ENCODE measurements at places on chromosomes 3 and 15. TPM values are rescaled to one million over a fixed set of nuclear protein-coding genes. Genes with fewer than 3 reads are reported as not detected.
A peak's percentile ranks its signal among the peaks of the same experiment; 100 is the strongest.

DNA sequence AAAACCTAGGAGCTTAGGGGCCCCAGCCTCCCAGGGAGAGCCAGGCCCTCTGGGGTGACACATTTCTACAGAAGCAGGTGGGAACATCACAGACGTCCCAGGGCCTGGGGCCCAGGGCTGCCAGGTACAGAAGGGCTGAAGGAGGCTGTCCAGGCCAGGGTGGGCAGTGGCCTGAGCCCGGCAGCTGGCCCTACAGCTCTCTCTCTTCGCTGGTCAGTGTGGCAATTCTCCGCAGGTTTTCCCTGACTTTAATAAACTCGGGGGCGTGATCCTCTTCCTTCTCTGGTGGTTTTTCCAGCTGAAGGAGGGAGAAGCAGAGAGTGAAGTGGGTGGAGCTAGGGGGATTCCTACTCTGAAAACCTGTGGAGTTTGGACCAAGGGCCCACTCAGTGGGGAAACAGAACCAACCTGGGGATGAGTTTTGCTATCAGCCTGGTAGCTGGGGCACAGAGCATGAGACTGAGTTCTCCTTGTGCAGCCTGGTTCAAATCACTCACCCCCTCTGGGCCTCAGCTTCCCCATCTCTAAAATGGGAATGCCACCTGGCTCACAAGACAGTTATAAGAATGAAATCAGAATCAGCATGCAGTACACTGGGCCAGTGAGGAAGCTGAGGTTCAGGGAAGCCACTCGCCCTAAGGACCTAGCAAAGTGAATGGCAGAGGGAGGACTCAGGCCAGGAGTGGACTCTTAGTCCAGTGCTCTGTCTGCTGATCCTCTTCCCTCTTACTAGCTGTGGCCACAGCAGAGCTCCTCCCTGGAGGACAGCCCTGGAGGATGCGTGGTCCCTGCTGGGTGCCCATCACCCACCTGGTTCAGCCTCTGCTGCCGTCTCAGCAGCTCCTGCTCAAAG is 10.6 kb downstream of the FAM107A start:
- peaks cover 13% of the 10 kb centered on the region for H3K4me1 ChIP-seq
- no peak for DNase-seq
- H3K4me3 ChIP-seq: no peak overlapping the region
- H3K27me3 ChIP-seq: no peaks in the 10 kb centered on the region
- no peak overlapping the region for H3K27ac ChIP-seq

DNA sequence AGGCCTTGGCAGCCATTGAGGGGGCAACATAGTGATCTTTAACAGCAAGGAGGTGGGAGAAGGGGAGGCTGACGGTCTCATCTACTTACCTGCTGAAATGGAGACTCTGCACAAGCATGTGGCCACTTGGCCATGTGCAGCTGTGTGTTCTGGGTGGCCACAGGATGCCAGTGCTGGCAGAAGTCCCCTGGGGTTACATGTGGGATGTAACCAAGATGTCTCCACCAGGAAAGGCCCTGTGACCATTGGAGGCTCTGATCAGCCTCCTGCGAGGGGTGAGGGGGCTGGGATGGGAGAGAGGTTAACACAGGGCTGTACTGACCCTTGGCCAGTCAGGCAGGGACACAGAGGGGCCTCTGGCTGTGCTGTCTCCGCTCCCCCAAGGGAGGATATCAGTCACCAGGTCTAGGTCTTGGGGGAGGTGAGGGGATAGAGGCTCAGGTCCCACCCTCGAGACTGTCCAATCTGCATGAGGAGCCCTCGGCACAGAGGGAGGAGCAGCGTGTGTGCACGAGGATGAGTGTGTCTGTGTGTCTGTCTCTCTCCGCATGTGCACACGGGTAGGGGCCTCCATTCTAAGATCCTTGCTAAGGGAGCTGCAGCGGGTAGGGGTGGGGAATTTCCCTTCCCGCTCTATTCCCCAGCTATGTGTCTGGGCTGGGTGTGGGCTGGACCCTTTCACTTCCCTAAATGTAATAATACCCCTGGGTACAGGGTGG is 19.5 kb downstream of the PRKCD start:
- H3K4me1 ChIP-seq: peaks cover 6% of the 10 kb centered on the region
- H3K36me3 ChIP-seq: no peaks in the 10 kb centered on the region
- no peak overlapping the region for H3K27ac ChIP-seq
- no peak for DNase-seq

Gene HPS3
- 32.3 TPM for total RNA-seq

DNA sequence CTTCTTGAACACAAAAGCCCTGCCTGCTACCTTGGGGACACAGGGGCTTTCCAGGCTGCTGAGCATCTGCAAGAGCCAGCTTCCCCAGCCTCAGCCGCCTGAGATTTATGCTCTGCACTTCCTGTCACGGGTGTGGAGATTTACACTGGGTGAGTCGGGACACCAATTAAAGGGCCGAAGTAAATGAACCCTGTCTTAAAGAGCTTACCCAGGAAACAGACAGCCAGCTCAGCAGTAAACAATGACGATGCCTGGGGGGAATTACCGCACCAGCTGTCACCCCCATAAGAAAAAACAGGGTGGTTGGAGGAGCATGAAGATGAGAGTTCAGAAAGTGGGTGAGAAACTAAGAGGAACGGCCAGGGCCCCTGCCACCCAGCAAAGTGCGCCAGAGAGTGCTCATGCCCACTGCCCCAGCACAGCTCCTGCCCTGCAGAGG is 37.5 kb upstream of the IQSEC1 start:
- DNase-seq: peak; percentile 60
- H3K36me3 ChIP-seq: no peaks in the 10 kb centered on the region
- H3K4me1 ChIP-seq: peaks cover 8% of the 10 kb centered on the region
- no peak overlapping the region for H3K27ac ChIP-seq
- H3K4me3 ChIP-seq: no peak overlapping the region
- H3K27me3 ChIP-seq: no peaks in the 10 kb centered on the region

GRCh38 chr3:172181932-172182586 is 142.7 kb downstream of the FNDC3B start:
- no peak overlapping the region for H3K27ac ChIP-seq
- no peak overlapping the region for H3K4me3 ChIP-seq
- DNase-seq: no peak
- H3K36me3 ChIP-seq: no peaks in the 10 kb centered on the region

GRCh38 chr15:51401872-51402517 is 60.5 kb downstream of the GLDN start:
- H3K27ac ChIP-seq: no peak overlapping the region
- H3K36me3 ChIP-seq: no peaks in the 10 kb centered on the region
- peak; percentile 67 for DNase-seq
- H3K27me3 ChIP-seq: no peaks in the 10 kb centered on the region

GRCh38 chr3:31373681-31374080 is 159.0 kb upstream of the STT3B start:
- peaks cover 15% of the 10 kb centered on the region for H3K4me1 ChIP-seq
- no peaks in the 10 kb centered on the region for H3K36me3 ChIP-seq
- no peak for DNase-seq
- H3K27ac ChIP-seq: no peak overlapping the region

GRCh38 chr3:160801386-160802118 is 45.5 kb downstream of the PPM1L start:
- H3K27me3 ChIP-seq: no peaks in the 10 kb centered on the region
- H3K4me1 ChIP-seq: peaks cover 13% of the 10 kb centered on the region
- no peaks in the 10 kb centered on the region for H3K36me3 ChIP-seq

- peak; percentile 16 for DNase-seq
- no peak overlapping the region for H3K27ac ChIP-seq
- no peaks in the 10 kb centered on the region for H3K4me1 ChIP-seq
- H3K36me3 ChIP-seq: no peaks in the 10 kb centered on the region
- no peak overlapping the region for H3K4me3 ChIP-seq
- no peaks in the 10 kb centered on the region for H3K27me3 ChIP-seq
These were observed 118.6 kb upstream of the NR2E3 start for GRCh38 chr15:71691458-71692417.

DNA sequence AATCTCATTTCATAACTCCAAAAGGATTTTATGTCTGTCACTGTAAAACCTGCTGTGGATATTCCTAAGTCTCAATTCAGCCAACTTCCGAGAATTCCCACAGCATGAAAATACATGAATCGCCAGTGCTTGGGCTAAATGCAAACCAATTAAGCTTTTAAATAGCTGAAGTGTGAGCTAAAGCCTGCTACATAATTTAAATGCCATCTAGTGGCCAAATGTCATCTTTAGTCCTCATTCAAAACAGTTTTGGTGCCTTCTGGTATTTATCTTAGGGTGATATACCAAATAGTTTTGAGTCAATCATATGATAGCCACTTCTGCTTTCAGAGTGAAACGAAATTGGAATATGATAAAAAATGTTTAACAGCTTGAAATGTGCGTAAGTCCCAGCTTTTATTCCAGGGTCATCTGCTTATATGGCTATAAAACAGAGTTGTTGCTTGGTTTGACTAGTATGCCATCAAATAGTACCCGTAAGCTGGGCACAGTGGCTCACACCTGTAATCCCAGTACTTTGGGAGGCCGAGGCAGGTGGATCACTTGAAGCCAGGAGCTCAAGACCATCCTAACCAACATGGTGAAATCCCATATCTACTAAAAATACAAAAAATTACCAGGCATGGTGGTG is 41.8 kb upstream of the CCNL1 start:
- H3K4me3 ChIP-seq: no peak overlapping the region
- DNase-seq: peak; percentile 33
- no peaks in the 10 kb centered on the region for H3K4me1 ChIP-seq
- H3K36me3 ChIP-seq: no peaks in the 10 kb centered on the region
- H3K27me3 ChIP-seq: no peaks in the 10 kb centered on the region
- no peak overlapping the region for H3K27ac ChIP-seq

DNA sequence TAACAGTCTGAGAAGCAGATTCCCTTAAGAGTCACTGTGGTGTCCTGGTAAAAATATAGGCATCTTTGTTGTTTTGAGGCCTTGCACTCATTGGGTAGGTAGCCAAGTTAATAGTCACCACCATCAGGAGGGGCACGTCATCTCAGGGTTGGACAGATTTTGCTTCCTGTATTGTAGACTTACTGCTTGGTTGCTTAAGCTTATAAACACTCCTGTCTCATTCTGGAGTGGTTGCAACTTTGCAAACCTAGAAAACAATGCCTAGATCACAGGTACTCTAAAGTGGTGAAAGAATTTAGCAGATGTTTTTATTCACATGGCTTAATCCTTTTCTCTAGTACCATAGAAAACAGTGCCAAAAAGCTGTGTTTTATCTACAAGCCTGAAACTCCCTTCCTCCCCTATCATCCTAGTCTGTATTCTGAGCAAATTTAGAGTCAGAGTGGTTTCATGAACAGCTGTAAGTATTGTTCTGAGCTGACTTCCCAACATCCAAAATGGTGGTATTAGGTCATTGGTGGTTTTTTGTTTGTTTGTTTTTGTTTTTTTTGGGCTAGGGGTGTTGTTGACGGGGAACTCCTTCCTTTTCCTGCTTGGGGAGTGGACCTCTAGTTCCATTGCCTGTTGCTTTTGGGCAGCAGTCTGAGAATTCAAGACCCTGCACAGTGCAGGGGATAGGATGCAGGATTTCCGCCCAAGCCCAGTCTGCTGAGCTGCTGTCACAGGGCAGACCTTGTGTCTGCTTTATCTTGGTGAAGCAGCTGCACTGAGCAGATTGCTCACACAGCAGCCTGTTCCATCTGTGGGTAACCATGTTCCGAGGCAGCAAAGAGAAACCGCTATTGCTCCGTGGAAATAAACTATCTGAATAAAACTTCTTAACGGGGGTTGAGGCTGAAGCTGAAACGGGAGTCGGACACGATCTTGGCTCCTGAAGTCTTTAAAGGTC is 202.0 kb downstream of the AKAP13 start:
- H3K4me3 ChIP-seq: no peak overlapping the region
- no peaks in the 10 kb centered on the region for H3K36me3 ChIP-seq
- H3K4me1 ChIP-seq: peaks cover 23% of the 10 kb centered on the region
- H3K27ac ChIP-seq: no peak overlapping the region
- no peaks in the 10 kb centered on the region for H3K27me3 ChIP-seq
- no peak for DNase-seq

- H3K27me3 ChIP-seq: peaks cover 14% of the 10 kb centered on the region
- H3K36me3 ChIP-seq: no peaks in the 10 kb centered on the region
- DNase-seq: peak; percentile 96
- peaks cover 13% of the 10 kb centered on the region for H3K4me1 ChIP-seq
These were observed at the start of gene C3orf18 for GRCh38 chr3:50567386-50568167. TSS of gene C3orf18 (minus strand) at chr3:50567747. CDS start at chr3:50565699, 2,048 bp downstream.

DNA sequence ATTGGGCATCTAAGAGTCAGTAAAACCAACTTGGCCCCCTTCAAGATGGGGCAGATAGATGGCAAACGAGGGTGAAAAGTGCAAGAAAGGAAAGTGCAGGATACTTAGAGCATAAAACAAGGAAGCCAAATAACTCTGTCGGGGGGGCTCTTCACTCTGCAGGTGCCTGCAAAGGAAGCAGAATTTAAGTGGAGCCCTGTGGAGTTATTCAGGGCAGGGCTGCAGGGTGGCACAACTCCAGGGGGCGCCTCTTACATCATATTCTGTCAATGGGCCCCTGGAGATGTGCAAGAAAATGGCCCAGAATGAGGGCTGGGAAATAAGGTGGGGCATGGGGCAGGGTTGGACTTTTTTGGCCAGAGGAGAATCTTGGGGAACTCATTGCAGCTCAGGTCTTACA is 69.7 kb downstream of the CD47 start:
- no peak overlapping the region for H3K4me3 ChIP-seq
- H3K4me1 ChIP-seq: no peaks in the 10 kb centered on the region
- no peaks in the 10 kb centered on the region for H3K36me3 ChIP-seq
- DNase-seq: no peak
- H3K27me3 ChIP-seq: no peaks in the 10 kb centered on the region
- H3K27ac ChIP-seq: no peak overlapping the region

GRCh38 chr3:38628835-38629234 is 20.7 kb downstream of the SCN5A start:
- H3K4me3 ChIP-seq: no peak overlapping the region
- no peak overlapping the region for H3K27ac ChIP-seq
- no peaks in the 10 kb centered on the region for H3K36me3 ChIP-seq
- H3K27me3 ChIP-seq: no peaks in the 10 kb centered on the region
- H3K4me1 ChIP-seq: peaks cover 11% of the 10 kb centered on the region

All from neural progenitor cell (in vitro differentiated cells).